Dorsolateral prefrontal cortex (tissue), 122 donors: ENCODE measurements at places on chromosomes 1 and 21.

GRCh38 chr1:53332186-53332564, 4.3 kb upstream of the LRP8 start:
- no peak for DNase-seq

DNA sequence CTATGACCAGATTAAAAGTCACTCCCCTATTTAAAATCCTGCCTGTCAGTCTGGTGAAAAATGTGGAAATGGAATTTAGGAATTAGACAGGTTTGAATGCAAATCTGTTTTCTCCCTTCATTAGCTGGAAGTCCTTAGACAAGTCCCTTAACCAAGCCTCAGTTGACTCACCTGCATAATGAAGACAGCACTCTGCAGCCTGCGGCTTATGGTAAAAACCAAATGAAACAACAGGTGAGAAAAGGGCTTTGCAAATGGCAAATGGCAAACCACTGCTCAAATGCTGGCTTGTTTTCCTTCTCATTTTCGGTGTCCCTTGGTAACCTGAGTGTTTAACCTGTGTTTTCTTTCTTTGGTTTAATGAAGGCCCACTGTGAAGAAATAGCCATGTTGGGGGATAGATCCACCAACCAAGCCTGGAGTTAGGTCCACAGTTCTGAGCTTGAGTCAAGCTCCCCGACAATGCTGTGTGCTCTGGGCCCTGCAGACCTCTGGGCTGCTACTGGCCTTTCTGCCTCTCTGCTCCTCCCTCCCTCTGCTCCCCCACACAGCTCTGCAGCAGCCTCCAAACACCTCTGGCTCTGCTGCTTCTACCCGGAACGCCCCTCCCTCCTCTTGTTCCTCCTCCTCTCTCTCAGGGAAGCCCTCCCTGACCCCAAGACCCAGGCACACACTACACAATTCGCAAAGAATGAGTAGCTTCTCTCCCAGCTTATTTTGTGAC, 641.8 kb downstream of the MATN1 start:
- no peak for DNase-seq

DNA sequence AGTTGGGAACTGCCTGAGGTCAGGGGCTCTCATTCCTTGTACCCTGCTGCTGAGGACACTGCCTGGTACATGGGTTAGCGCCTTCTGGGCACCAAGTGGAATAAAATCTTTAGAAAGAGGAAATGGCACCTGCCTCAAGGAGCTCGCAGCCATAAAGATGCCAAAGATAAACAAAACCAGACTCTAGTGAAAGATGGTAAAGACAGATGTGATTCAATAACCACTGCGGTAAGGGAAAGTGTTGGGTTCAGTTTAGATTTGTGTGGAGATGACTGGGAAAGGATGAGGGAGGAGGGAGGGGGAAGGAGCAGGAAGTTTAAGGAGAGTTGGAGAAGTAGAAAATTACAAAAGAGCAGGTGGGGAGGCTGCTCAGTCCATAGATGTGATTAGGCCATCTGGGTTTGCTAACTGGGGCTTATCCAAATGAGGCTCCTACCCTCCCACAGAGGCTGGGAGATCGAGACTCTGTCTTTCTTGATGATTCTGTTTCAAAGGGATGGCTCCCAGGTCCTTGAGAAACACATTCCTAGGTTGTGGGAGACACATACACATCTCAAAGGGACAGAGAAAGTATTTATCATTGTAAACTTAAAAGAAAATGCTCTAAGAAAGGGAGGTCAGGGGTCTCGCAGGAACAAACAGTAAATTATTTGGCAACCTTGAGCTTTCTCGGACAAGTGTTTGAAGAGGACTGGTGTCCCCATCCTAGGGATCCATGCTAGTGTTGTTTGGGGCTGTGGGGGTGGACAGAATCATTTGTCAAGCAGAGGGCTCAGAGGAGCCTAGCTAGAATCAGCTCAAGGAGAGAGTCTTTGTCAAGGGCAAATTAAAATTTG, 65.7 kb upstream of the MORC3 start:
- no peak for DNase-seq

DNA sequence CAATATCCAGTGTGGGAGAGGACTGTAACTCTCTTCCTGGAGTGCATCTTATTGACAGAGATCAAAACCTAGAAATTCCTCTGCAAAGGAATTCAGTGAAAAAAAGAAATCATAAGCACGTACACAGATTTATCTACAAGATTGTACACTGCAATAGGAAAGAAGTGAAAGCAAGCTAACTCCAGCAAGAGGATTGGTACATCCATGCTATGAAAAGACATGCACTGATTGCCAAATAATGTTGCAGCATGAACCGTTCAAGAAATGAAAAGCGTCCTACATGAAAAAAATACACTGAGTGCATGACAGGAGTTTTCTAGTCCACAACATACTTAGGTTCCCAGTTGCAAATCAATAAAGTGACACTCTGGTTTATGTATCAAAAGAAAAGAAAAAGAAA, 1.9 kb upstream of the MGST3 start:
- no peak for DNase-seq

DNA sequence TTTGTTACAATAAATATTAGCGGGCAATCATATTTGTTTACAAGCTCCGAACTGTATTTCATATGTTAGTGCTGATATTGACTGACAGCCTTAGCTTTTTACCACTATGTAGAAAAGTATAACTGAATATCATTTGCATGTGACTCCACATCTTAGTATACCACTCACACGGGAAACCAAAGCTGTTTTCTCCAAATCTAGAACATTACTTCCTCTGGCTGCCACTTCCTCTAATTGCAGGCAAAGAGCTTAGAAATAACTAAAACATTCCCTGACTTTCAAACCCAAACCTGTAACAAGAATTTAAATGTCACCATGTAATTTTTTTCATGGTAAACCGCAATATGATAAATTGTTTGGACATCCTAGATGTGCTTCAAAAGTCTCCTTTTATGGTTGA, 174.7 kb downstream of the LBR start:
- no peak for DNase-seq

DNA sequence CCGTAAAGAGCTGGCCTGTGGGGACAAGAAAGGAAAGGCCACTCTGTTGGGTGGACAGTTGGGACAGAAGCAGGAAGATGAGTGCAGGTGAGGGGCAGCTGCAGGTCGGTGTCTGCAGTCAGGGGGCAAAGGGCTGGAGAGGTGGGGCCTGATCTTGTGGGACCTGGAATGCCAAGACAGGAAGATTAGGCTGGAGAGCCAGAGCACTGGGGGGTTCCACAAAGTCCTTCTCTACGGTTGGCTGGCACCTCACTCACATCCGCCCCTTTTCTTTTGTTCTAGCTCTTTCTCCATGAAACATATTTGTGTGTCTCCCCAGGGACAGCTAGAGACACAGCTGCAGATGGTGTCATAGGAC, 404.1 kb downstream of the PTPRU start:
- no peak for DNase-seq

DNA sequence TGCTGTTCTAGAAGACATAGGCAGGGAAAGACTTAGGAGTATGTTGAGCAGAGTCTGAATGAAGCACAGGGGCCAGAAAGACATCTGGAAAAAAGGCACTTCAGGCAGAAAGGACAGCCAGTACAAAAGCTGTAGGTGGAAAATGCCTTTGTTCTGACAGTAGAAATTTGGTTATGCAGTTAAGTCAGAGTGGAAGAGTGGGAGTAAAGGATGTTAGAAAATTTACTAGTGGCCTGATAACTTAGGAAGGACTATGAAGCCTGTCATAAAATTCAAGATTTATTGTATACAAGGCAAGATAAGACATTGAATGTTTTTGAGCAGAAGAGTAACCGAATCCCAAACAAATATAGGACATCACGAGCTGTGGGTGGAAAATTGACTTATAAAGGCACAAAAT, 987.9 kb downstream of the PLA2G4A start:
- DNase-seq: no peak

DNA sequence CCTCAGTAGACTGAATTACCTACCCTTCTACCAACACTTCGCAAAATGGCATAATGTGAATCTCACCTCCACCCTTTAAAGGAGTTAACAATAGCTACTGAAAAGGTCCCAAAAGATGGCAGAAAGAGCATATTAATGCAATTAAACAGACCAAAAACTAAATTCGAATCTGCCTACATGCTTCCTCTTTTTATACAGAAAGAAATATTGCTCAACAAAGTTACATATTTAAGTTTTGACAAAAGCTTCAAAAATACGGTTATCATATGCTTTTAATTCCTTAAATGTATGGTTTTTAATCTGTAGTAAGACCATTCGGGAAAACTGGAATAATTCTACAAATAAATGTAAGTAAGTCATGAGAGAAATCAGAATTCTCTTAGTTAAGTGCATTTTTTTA, 2.2 kb downstream of the APP start:
- DNase-seq: no peak

DNA sequence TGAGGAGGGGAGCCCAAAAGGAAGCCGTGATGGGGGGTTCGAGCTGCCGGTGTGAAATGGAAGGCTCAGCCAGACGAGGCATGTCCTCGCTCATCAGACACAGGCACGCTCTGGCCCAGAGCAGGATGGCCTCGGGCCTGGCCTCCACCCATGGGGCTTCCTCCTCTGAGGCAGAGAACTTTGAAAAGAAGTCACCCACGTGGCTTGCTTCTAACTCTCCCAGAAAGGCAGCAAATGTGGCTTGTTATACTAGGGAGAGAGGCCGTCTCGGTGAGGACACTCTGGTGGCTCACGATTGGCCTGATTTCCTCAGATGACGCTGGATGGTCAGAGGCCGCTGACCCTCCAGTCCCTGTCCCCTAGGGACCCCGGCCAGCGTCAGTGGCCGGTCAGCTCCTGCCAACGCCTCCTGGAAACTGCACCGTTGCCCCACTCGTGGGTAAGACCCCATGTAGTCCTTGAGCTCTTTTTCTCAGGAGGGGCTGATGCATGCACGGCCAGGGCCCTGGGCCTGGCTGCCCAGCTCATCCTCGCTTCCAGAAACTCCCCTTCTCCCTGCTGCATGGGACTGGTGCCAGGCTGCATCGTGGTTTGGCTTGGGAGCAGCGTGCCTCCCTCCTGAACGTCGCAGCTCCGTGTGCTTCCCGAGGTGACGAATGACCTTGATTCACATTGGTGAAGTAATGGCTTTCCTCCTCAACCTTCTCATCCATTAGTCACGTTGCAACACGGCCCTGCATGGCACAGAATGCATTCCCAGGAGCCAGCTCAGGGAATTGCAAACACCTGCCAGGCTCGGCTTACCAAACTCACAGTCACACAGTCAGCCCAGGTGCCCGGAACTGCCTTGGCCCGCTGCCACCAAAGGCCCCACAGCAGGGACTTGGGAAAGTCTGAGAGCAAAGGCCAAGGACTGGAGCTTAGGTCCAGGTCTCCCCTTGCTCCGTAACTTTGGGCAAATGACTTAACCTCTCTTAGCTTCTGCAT, 58.8 kb downstream of the TOMM20 start:
- no peak for DNase-seq

DNA sequence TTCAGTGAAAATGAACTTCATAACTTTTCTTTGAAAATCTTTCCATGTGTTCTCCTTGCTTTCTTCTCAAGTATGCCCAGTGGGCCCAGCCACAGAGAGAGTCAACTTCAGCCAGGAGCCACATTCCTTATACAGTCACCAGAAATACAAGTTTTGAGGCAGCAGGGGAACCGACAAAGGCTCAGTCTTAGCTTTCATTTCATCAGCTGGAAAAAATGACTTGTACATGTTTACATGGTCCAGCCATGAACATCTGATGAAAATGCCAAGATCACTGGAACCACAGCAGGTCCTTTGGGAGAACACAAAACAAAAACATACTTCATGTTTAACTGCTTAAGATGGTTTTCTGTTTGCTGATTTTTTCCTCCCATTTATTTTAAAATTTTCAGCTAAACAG, 72.5 kb downstream of the SYDE2 start:
- no peak for DNase-seq

DNA sequence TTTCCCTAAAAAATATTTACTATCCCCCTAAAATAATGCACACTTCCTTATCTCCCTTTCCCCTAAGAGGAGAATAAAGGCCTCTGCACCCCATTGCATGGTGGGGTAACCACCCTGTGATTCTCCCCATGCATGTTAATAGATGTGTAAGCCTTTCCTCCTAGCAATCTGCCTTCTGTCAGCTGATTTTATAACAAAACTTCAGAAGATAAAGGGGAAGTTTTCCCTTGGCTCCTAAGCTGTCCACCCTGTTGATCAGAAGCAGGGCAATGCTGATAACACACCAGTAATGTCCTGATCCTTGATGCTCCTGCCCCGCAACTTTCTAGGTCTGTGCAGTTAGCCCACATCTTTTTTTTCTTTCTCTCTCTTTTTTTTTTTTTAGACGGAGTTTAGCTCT, 11.4 kb upstream of the RNF187 start:
- no peak for DNase-seq

- no peak for DNase-seq
Observed at GRCh38 chr1:218475275-218475674, 130.1 kb downstream of the TGFB2 start.

GRCh38 chr1:240455228-240455821, 156.6 kb downstream of the GREM2 start:
- no peak for DNase-seq

GRCh38 chr1:230864441-230864840, 3.9 kb downstream of the C1orf198 start:
- DNase-seq: peak; percentile 73

DNA sequence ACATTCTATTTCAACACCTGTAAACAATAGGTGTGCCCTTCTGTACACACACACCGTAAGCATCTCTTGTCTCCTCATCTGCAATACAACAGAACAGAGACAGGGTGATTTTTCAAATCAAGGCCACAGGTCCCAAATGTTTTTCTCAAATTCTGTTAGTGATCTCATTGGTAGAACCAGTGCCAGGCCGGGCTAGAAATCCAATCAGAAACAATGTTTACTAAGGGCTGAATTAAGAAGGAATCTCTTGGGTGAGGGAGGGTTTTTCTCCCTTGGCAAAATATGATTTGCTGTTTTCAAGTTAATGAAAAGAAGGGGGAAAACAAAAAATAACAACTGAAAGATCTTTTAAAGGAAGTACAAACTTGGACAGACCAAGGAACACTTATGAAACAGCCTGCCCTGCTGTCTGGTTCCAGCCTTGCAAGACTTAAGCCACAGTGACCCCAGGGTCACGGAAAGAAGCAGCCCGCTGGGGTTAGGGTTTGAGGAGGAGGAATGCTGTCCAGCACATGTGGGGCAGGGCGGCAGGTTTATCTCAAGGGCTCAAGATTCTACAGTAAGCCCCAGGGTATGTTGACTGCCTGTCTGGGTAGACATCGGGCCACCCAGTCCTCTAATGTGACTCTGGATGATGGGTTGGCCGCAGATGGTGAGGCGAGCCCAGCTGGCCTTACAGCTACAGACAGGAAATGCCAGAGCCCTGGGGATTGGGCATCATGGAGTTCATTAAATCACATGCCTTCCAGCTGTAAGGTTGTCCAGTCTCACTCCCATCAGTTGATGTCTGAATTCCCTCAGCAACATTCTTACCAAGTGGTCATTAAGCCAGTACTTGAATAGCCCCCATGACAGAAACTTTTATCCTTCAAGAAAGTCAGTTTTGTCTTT, 73.3 kb upstream of the SLC44A3 start:
- DNase-seq: no peak

GRCh38 chr21:33064623-33065390, 5.1 kb upstream of the OLIG1 start:
- peak; percentile 62 for DNase-seq

DNA sequence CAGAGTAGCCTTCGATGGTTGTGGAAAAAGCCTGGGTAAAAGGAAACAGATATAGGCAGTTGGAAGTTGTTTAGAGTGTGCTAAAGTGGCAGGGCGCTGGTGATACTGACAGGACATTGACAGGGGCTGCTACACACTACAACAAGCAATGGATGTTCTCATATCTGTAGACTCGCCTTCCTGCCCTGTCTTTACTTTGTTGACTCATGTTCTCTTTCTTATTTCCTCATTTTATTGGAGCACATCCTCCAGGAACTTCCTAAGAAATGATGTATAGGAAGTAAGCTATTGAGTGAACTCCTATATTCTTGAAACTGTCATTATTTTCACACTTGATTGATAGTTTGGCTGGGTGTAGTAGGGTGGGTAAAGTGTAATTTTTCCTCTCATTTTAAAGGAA, 51.0 kb downstream of the C4BPA start:
- DNase-seq: no peak
